CD4-positive, alpha-beta T cell (primary cell): ENCODE measurements at places on chromosomes 1 and 21. TPM values are rescaled to one million over a fixed set of nuclear protein-coding genes. Genes with fewer than 3 reads are reported as not detected.

The OR2G2 gene
- total RNA-seq, result not detected

The TEDDM1 gene
- not detected for total RNA-seq

The COL8A2 gene
- total RNA-seq, result 0.05 TPM

The MMEL1 gene
- total RNA-seq, result 1.8 TPM

The OR6N1 gene
- not detected for total RNA-seq

The STIL gene
- total RNA-seq, result 1.7 TPM

The OPRD1 gene
- not detected for total RNA-seq

The LRRC8B gene
- 15.4 TPM for total RNA-seq

The KCNA3 gene
- total RNA-seq, result 118 TPM

DNA sequence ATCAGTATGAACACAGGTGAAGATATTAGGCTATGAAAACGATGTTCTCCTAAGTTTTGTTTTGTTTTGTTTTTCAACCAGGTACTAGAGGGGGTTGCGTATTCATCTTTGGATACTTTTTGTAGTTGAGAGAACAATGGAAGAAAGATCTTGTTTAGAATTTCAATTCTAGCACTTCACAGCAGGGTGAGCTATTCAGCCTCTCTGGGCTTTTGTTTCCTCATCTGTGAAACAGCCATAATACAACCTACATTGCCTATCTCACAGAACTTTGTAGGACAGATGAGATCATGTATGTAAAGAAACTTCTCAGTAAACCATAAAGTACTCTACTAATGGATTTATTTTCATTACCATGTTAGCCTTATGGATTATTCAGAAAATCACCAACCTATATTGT, 199.5 kb downstream of the GPATCH2 start:
- no peak for DNase-seq

DNA sequence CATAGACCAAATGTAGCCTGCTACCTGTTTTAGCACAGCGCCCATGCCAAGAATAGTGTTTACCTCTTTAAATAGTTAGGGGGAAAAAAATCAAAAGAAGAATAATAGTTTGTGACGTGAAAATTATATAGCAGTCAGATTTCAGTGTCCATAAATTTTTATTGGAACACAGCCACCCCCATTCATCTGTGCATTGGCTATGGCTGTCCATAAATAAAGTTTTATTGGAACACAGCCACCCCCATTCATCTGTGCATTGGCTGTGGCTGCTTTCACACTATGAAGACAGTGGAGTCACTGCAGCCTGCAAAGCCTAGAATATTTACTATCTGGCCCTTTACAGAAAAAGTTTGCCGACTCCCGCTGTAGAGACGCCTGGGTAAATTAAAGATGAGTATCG, 20.9 kb downstream of the EPHX1 start:
- no peak for DNase-seq

- no peak for DNase-seq
Observed at GRCh38 chr1:168601051-168601450, 24.6 kb downstream of the XCL1 start.

DNA sequence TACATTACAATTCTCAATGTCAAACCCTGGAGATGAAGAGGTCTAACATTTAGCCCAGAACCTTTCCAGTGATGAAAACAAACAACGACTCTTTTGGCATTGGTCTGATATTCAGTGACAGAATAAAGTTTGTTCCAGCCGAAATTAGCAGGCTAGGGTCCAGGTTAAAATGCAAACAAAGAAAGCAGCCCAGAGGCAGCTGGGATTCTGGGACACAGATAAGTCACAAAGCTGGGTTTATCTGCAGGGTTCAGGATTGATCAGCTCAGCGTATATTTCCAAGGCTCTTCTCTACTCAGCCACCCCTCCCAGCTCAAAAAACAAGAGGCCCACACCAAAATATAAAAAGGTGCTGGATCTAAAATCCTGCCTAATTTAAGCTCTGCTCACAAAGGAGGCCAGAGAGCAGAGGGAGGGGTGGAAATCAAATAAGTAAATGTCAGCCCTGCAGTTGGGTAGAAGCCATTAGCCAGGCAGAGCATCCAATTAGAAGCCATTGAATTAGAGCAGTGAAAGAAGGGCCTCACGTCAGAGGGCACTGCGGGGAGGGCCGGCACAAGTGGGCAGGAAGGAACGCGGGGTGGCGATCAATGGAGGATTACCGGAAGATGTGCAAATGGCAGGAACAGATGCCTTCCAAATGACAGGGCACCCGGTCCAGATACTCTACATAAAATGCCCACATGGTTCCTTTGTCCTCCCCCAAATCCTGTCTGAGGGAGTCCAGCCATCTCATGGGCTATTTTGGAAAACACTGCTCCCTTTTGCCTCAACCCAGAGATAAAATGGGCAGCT, 3.2 kb upstream of the KLHDC8A start:
- DNase-seq, result no peak

DNA sequence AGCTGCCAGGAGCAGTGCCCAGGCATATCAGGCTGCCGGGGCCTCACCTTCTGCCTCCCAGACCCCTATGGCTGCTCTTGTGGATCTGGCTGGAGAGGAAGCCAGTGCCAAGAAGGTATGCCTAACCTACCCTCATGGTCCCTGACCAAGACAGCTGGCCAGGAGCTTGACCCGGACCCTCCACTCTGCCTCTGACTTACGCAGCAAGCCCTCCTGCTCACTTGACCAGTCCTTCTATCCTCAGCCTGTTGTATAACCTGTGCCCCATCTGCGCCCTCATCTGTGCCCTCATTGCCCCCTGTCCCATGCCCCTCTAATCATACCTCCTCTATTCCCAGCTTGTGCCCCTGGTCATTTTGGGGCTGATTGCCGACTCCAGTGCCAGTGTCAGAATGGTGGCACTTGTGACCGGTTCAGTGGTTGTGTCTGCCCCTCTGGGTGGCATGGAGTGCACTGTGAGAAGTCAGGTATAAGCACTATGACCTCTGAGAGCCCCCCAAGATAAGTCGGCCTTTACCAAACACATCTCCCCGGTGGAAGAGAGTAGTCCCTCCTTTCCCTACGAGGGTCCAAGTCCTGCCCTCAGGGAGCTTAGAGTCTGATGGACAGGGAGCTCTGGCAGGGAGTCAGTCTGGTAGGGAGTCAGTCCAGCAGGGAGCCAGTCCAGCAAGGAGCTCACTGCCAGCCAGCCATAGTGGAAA, 6.8 kb downstream of the TIE1 start:
- DNase-seq, result no peak

DNA sequence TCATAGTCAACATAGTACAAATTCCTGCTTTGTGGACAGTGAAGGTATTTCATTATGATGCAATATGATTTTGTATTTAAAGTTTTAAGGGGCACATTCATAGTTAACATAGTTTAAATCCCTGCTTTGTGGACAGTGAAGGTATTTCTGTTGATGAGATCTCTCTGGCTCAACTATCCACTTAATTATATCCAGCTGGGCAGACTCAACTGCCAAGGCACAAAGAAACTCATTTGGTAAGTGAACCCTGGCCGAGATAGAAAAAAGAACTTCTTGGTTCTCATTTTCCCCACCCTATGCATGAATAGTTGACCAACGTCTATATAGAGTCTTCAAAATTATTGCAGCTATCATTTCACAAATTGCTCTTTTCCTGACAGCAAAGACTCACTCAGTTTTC, 1194.6 kb downstream of the NCAM2 start:
- no peak for DNase-seq

GRCh38 chr21:37155186-37155585, 82.1 kb downstream of the TTC3 start:
- DNase-seq, result no peak

DNA sequence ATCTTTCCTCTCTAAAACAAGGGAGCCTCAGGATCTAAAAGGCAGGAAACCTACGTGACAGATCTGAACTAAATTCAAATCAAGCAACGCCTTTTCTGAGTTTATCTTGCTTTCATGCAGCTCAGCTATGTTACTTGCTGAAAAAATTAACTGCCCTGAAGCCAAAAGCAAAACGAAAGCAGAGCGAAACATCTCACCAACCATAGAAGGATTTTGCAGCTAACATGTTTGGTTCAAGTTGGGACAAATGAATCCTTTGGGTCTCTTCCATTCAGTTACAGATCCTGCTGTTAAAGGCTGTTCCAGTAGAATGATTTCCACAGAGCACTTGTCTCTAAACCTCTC, 482 bp downstream of the SLC2A5 start:
- no peak for DNase-seq

- DNase-seq, result no peak
Observed at GRCh38 chr1:58896246-58897183, 112.7 kb upstream of the JUN start.

- no peak for DNase-seq
Observed at GRCh38 chr21:33135925-33136324, 66.0 kb downstream of the OLIG1 start.

DNA sequence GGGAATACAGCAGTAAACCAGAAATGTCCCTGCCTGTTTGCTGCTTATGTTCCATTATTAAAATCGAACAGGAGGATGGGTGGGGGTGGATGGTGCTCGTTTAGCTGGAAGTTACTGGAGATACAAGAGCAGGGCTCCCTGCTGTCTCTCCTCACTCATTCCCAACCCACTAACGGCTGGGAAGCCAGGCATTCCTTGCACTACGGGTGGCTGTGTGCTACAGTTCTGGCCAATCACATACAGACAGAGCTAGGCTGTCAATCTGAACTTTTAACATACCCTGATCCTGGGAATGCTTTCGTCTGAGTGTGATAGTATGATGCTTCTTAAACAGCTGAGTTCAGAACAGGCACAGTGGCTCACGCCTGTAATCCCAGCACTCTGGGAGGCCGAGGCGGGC, 7.0 kb downstream of the SIPA1L2 start:
- DNase-seq, result no peak

DNA sequence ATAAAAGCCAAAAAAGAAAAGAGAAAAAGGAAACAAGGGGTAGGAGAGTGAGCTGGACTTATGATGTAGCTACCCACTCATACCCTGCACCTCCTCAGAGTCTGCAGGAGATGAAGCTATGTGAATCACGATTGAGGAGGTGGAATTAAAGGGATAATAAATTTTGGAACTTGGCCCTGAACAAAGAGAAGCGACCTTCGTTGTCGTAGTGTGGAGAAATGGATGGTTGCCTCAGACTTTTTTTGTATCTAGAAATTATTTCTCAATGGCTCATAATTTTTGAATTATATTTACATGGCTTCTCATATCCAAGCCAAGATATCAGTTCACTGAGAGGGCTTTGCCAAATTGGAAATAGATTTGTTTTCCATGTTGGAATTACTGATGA, 37.8 kb upstream of the SIPA1L2 start:
- DNase-seq, result no peak

- DNase-seq, result no peak
Observed at GRCh38 chr1:66397192-66397591, 136.8 kb upstream of the SGIP1 start.

GRCh38 chr1:101314244-101314643, 77.4 kb downstream of the S1PR1 start:
- no peak for DNase-seq

GRCh38 chr1:160546942-160547341, 23.9 kb upstream of the SLAMF6 start:
- DNase-seq, result no peak
